SW 1271 (cell line): ENCODE measurements at places on chromosomes 4 and X.

DNA sequence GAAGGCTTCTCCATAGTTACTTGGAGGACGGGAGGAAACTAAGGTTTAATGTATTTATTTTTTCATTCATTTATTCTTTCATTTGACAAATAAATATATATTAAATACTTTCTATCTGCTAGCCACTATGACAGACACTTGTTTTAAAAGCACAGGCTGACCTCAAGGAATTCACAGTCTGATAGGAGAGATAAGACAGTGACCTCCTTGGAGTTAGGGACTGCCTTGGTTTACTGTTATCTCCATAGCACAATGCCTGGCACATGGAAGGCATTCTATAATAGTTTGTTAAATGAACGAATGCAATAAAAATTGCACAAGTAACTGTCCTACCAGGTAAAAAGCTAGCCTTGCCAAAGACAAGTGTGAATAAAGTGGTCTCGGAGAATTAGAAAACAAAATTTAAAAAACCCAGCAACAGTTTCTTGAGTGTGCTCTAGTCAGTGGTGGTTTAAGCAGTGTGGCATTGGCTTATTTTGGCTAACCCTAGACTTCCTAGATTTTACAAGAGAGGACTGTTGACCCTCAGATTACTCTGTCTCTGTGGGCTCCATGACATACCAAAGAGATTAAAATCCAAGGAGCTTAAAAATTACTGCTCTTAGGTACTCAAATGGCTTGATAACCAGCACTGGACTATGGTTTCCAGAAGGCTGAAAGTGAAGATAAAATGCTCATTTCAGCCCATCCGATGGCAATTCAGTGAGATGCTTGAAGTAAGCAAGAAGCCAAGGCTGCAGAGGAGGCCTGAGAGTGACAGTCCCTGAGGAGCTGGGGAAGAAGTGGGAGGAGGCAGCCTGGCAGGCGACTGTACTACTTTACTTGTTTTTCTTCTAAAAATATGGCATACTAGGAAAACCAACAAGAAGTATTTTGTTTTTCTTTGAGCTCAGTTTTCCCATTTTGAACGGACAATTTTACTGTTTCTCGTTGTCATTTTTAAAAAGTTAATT lies 9.6 kb downstream of the AFP start:
- DNase-seq: no peak

DNA sequence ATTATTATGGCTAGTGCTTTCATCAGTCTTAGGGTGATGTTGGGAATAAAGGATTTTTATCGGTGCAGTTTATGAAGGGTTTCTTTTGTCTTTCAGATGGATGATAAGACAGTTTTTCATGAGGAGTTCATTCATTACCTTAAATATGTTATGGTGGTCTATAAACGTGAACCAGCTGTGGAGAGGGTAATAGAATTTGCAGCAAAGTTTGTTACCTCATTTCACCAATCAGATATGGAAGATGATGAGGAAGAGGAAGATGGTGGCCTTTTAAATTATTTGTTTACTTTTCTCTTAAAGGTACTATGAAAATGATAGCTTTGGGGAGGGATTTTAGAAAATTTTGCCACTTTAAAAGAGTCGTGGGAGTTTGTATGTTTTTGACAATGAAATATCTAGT lies 1.3 kb downstream of the NCAPG start:
- no peak for DNase-seq

GRCh38 chr4:75229806-75230570 lies 284.2 kb downstream of the RCHY1 start:
- no peak for DNase-seq

- no peak for DNase-seq
Observed at GRCh38 chr4:9964879-9965278, 56.4 kb downstream of the SLC2A9 start.

DNA sequence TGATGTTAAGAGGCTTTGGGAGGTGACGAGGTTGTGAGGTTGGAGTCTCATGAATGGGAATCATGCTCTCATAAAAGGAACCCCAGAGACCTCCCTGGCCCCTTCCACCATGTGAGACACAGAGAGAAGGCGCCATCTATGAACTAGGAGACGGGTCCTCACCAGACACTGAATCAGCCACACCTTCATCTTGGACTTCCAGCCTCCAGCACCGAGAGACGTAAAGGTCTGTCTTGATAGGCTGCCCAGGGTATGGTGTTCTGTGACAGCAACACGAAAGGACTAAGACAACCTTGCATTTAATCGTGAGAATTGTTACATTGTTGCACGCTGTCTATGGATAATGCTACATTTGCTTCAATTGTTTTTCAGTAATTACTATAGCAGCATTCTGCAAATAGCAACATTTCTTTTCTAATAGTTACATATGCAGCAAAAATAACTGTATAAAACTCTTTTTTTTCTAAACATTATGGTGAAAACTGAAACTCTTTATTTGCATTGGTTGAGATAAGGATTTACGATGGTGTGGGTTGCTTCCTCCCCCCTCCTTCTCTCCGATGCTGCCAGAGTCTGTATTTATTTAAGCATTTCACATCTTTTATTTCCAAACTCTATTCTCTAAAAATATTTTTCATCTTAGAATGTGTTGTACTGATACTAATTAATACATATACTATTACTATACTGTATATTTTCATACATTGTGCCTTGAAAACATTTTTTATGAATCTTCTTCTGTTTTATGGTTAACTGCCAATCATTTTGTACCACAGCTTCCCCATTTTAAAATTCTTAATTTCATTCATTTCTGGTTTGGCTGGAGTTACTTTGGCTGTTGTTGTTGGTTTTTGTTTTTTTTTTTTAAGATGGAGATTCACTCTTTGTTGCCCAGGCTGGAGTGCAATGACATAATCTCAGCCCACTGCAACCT lies 26.4 kb upstream of the AKAP17A start:
- no peak for DNase-seq

DNA sequence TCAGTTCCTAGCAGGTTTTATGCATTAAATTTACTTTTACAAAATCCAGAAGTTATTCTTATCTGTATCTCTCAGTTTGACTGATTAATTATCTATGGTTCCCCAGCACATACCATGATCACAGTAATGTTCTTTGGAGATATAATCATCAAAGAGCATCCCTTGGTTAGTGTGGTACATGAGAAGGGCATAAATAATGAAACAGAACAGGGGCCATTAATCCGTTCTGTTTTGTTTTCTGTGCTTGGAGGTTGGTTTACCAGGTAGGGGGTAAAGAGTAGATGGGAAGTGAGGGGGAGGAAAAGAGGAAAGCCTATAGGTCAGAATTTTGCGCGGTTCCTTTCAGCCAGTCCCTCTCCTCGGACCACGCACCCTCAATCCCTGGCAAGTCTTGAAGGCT lies 718.7 kb upstream of the TENM3 start:
- no peak for DNase-seq

GRCh38 chrX:8851231-8851886 lies 50.2 kb upstream of the FAM9A start:
- DNase-seq: no peak
